ENCODE measurements at places on chromosomes 6 and 20.

- no peak for DNase-seq
Measured at GRCh38 chr6:131980791-131981623, 29.8 kb upstream of the CCN2 start.

GRCh38 chr6:40520678-40521077 is 66.5 kb downstream of the LRFN2 start:
- no peak for DNase-seq

- no peak for DNase-seq
Measured at GRCh38 chr20:63320616-63321147, 27.7 kb downstream of the COL20A1 start.

DNA sequence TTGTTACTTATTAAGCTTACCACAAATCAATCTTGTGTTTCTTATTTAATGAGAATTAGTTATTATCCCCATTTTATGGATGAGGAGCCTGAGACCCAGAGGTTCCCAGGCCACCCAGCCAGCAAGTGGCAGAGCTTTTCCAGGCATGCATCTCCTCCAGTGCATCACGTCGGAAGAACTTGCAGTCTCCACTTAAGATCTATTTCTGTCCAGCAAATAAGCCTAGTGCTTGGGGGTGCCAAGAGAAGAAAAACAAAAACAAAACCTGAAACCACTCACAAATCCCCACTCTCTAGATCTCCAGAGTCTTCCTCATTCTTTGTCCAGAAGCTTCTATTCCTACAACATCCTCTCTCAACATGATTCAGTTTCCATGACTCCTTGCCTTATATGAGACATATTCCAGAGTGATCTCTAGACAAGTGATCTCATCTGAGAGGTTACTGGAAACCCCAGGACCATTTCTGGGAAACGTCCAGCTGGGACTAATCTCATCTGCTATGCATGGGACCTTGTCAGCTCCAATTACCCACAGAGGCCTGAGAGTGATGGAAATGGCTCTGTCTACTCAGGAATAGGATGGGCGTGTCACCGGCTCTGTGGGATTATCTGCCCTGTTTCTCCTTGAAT is 4.1 kb downstream of the GUCA1B start:
- no peak for DNase-seq

- no peak for DNase-seq
Measured at GRCh38 chr6:39268721-39269120, 39.4 kb upstream of the KCNK5 start.

- no peak for DNase-seq
Measured at GRCh38 chr6:101110814-101111213, 229.7 kb upstream of the ASCC3 start.

- no peak for DNase-seq
Measured at GRCh38 chr6:26105109-26105730, 18.0 kb downstream of the HFE start.

DNA sequence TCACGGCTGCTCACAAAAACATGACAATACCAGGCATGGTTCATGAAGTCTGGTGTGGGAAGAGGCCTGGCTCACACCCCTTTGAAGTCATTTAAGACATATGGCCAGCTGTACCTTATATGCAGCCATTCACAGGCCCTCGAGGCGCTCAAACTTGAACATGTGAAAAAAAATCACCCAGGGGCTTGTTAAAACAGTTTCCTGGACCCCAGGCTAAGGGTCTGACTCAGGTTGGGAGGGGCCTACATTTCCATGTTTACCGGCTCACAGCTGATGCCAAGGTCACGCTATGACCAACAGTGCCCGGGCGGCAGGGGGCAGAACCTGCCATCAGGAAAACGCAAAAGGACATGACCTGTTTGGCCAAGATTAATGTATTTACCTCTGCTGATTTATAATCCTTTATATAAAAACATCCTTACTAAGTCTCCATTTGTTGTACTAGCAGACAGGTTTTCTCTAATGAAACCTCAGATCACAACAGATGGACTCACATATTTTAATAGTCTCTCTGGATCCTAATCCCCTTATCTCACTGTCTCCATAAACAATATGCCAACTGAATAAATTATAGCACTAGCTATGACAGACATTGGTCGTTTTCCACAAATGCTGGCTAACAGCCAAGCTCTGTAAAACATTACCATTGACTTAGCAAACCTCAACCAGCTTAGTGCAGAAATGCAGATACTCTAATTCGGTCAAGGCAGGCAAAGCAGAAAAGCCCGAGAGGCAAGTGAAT is 19.9 kb downstream of the EZR start:
- no peak for DNase-seq

- no peak for DNase-seq
Measured at GRCh38 chr20:41038149-41038877, 9.7 kb downstream of the TOP1 start.

GRCh38 chr20:1118004-1118335 is 432 bp upstream of the PSMF1 start:
- no peak for DNase-seq

GRCh38 chr6:119148825-119149525 is 70.5 kb upstream of the FAM184A start:
- no peak for DNase-seq

DNA sequence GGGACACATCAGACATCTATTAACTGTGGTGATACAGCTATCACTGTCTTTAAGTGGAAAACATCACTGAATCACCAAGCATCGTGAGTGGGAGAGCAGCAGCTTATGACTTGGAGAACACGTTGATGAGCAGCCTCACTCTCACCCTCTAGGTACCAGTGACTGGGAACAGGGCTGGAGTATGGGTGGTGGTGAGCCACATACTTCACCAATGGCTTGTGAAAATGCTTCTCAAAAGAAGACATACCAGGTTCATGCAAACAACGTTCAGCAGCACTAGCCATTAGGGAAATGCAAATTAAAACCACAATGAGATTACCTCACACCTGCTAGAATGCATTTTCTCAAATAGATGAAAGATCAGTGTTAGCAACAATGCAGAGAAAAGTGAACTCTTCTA is 25.3 kb downstream of the SNX5 start:
- no peak for DNase-seq

DNA sequence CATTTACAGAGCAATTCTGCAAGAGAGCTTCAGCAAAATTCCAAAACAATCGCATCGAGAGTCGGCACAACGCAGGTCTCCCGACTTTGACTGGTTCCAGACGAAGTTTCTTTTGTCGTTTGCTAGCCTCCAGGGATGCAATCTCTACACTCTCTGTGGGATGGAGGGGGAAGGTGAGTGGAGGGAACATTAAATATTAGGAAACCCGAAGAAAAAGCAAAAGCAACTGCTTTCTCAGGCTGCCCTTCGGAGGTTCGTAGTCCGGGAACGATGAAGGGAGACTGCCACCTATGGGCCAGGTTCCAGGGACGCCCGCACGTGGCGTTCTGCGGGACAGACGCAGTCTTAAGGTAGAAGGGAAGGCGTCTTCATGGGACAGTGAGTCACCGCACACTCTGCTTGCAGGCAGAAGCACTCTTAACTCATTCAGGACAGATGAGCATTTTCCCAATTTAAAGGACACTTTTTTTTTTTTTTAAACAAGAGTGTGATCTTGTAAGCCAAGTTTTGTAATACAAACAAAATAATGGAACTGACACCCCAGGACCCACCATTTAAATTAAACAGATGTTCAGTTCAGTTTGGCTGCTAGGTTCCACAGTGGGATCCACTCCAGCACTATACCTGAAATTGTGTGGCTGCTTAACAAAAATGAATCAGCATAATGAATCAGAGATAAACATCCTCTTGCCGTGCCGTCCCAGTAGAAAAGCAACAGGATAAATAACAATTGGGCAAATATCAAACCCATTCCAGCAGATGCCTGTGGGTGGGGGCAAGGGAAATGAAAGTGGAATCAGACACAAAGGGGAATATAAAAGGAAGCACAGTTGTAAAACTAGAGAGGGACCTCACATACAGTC is 65.8 kb upstream of the ARMC2 start:
- DNase-seq, result peak; percentile 70
